ENCODE measurements at places on chromosomes 4 and X.

DNA sequence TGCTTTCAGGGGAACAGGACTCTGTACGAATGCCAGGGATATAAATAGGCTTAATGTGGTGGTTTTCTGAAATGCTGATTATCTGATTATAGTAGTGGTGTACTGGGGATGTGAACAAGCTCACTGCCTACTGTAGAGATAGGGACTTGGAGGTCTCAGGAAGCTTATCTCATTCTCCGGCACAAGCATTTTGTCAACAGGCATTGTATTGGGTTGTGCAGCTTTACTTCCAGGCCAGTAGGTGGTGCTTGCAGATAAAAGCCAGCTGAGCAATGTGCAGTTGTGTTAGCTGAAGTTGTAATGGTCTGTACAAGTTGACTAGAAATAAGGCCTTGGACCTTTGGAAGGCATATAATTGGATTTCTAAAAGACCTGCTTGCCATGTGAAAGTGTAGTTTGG lies 49.5 kb upstream of the TMLHE start:
- no peak overlapping the region for H3K4me3 ChIP-seq
- no peaks in the 10 kb centered on the region for H3K27me3 ChIP-seq
- no peak for DNase-seq
- no peaks in the 10 kb centered on the region for H3K4me1 ChIP-seq
- H3K36me3 ChIP-seq, result no peaks in the 10 kb centered on the region
- H3K27ac ChIP-seq, result no peak overlapping the region

DNA sequence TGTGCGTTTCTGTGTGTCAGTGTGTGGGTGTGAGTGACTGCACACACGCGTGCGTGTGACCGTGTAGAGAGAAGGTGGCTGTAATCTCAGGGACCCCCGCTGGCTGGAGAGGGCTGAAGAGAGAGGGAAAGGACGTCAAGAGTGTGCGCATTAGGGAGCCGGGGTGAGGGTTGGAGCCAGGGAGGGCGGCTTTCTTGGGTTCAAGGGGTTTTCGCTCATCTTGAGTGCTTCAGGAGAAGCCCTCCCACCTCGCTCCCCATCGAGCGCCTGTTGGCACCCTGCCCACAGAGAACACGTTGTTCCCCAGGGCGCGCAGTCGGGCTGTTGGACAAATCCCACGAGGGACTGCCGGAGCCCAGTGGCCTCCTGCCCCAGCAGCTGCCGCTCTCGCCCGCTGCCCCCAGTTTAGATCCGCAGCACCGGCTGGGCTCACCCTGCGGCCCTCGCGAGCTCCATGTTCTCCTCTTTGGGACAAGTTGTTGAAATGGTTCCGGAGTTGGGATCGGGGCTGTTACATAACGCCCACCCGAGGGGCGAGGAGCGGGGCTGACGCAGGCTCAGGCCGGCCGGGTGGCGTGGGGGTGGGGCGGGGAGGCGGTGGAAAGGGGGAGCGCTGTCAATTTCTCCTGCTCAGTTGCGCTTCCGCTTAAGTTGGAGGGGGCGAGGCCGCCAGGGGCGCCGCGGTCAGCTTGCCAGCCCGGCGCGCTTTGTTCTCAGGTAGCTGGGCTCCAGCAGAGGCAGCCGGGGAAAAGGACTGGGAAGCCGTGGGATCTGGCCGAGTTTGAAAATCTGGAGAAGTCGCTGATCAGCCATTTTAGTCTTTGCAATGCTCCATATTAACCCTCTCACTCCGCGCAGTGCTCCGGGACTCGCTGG lies 1.6 kb downstream of the GRIA2 start:
- peaks cover 4% of the 10 kb centered on the region for H3K4me1 ChIP-seq
- no peaks in the 10 kb centered on the region for H3K36me3 ChIP-seq
- peaks cover 14% of the 10 kb centered on the region for H3K27me3 ChIP-seq
- H3K4me3 ChIP-seq, result peak overlapping the region; percentile 96
- H3K27ac ChIP-seq, result peak overlapping the region; percentile 93

- H3K36me3 ChIP-seq, result peaks cover 11% of the 10 kb centered on the region
- H3K27me3 ChIP-seq, result peaks cover 20% of the 10 kb centered on the region
- peak overlapping the region; percentile 100 for H3K27ac ChIP-seq
- peaks cover 15% of the 10 kb centered on the region for H3K4me1 ChIP-seq
These were observed 435 bp downstream of the DCX start for GRCh38 chrX:111411557-111411956.

DNA sequence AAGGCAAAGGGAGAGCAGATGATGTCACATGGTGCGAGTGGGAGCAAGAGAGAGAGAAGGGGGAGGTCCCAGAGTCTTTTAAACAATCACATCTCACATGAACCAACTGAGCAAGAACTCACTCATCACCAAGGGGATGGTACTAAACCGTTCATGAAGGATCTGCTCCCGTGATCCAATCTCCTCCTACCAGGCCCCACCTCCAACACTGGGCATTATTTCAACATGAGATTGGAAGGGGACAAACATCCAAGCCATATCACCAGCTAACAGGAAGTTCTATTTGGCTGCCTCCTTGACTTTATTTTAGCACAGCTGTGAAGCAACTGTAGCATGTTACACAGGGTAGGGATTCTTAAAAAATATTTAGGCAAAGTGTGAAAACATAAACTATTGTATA lies 102.5 kb downstream of the DDIT4L start:
- no peak overlapping the region for H3K4me3 ChIP-seq
- H3K36me3 ChIP-seq, result no peaks in the 10 kb centered on the region
- H3K27me3 ChIP-seq, result no peaks in the 10 kb centered on the region

DNA sequence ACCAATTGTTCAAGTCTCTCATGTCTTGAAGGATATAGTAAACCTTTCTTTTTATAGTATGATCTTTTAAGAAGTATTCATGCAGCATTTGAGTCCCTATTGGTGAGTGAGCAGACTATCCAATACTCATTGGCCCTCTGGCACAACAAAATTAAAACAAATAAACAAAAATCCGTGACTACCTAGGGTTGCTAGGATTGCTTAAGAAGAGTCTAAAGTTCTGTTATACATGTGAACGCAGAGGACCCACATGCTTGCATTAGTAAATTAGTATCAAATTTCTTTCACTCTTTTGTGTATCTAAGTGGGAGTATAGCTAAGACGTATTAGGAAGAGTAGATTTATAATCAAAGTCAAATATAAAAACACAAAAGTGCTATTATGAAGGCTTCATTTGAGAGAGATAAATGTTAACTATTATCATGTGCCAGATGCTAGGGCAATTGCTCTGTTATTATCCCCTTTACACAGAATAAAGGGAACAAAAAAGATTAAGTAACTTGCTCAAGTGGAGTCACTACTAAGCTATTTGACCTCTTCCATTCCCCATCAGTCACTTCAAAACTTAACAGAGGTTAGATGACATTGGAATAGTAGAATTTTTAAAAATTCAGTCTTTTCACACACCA lies 29.2 kb upstream of the LARP1B start:
- H3K36me3 ChIP-seq, result no peaks in the 10 kb centered on the region
- no peak overlapping the region for H3K27ac ChIP-seq
- no peak for DNase-seq
- peaks cover 2% of the 10 kb centered on the region for H3K27me3 ChIP-seq

DNA sequence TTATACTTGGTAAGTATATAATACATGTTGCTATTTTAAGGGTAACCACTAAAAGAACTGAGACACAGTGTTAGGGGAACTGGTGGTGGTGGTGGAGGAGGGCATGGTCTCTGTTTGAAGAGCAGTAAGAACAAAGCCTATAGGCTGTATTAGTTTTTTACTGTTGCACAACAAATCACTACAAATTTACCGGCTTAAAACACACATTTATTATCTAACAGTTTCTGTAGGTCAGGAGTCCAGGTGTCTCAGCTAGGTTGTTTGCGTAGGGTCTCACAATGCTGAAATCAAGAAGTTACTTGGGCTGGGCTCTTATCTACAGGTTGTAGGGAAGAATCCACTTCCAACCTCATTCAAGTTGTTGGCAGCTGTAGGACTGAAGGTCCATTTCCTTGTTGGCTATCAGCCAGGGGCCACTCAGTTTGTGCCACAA lies 52.6 kb downstream of the CASK start:
- peaks cover 4% of the 10 kb centered on the region for H3K4me1 ChIP-seq
- H3K27me3 ChIP-seq, result peaks cover 2% of the 10 kb centered on the region
- H3K36me3 ChIP-seq, result no peaks in the 10 kb centered on the region
- no peak for DNase-seq

DNA sequence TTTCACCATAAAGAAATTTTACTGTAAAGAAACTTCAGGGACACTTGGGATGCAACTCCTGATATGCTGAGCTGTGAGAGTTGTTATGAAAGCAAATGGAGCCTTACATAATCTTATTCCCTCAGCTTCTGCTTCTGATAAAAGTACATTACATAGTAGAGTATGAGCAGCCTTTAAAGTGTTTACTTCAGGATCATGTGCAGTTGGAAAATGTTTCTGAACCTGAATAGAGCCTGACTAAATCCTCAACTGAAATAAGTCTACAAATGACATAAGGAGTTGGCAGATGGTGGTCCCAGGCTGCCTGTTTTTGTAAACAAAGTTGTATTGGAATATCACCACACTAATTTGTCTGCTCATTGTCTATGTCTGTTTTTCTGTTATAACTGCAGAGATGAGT lies 19.3 kb downstream of the RASSF6 start:
- H3K27ac ChIP-seq, result no peak overlapping the region
- H3K4me1 ChIP-seq, result peaks cover 7% of the 10 kb centered on the region
- H3K4me3 ChIP-seq, result no peak overlapping the region

- no peak overlapping the region for H3K27ac ChIP-seq
- H3K36me3 ChIP-seq, result no peaks in the 10 kb centered on the region
- H3K4me1 ChIP-seq, result peaks cover 6% of the 10 kb centered on the region
- DNase-seq, result no peak
These were observed 18.6 kb upstream of the CLNK start for GRCh38 chr4:10703156-10703555.

GRCh38 chr4:59091146-59092142 lies 1981.3 kb upstream of the IGFBP7 start:
- no peak overlapping the region for H3K4me3 ChIP-seq
- H3K4me1 ChIP-seq, result no peaks in the 10 kb centered on the region
- H3K27me3 ChIP-seq, result no peaks in the 10 kb centered on the region
- H3K36me3 ChIP-seq, result no peaks in the 10 kb centered on the region
- peak; percentile 15 for DNase-seq

DNA sequence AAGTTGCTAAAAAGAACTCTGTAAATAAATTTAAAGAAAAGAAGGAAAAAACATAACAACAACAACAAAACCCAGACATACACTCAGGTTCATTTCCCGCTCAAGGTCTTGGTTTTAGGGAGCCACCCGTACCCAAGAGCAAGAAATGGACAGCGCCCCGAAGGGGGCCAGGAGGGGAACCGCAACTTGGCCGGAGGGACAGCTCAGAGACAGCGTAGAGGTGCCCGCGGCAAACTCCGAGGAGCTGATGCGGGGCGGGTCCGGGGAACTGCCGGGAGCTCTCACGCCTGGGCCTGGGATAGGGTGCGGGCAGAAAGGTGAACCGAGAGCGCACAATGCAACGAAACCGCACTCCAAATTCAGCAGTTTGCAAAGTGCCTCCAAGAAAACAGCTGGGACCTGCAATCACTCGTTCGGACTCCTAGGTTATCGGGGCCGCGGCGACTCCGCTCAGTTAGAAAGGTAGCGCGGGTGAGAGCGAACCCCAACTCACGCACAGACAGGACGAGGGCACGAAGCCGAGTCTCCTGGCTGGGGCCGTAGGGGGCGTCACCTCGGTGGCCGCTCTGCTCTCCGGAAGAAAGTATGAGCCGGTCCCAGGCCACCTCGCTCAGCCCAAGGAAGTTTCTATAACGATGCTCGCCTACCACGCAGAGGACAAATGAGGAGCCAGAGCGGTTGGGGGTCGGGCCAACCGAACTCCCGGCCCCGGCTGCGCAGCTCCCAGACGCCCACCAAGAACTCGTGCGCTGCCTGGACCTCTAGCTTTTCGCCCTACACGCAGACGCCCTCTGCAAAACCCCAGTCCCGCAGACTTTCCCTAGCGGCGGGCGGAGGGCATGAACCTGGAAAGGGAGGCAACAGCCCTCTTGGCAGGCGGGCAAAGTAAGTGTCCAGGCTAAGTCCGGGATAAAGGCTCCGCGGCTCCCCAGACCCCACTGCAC lies 1.4 kb downstream of the NDNF start:
- H3K36me3 ChIP-seq, result no peaks in the 10 kb centered on the region
- peak; percentile 75 for DNase-seq
- H3K27ac ChIP-seq, result no peak overlapping the region

GRCh38 chrX:118212817-118213183 lies 96.2 kb upstream of the KLHL13 start:
- H3K27me3 ChIP-seq, result peaks cover 2% of the 10 kb centered on the region
- no peak for DNase-seq
- no peak overlapping the region for H3K27ac ChIP-seq
- H3K4me1 ChIP-seq, result peaks cover 3% of the 10 kb centered on the region
- H3K4me3 ChIP-seq, result no peak overlapping the region
- no peaks in the 10 kb centered on the region for H3K36me3 ChIP-seq

- H3K4me1 ChIP-seq, result no peaks in the 10 kb centered on the region
- no peak for DNase-seq
- H3K27me3 ChIP-seq, result no peaks in the 10 kb centered on the region
- H3K36me3 ChIP-seq, result no peaks in the 10 kb centered on the region
- no peak overlapping the region for H3K4me3 ChIP-seq
These were observed 8.1 kb downstream of the COQ2 start for GRCh38 chr4:83276299-83277040.

DNA sequence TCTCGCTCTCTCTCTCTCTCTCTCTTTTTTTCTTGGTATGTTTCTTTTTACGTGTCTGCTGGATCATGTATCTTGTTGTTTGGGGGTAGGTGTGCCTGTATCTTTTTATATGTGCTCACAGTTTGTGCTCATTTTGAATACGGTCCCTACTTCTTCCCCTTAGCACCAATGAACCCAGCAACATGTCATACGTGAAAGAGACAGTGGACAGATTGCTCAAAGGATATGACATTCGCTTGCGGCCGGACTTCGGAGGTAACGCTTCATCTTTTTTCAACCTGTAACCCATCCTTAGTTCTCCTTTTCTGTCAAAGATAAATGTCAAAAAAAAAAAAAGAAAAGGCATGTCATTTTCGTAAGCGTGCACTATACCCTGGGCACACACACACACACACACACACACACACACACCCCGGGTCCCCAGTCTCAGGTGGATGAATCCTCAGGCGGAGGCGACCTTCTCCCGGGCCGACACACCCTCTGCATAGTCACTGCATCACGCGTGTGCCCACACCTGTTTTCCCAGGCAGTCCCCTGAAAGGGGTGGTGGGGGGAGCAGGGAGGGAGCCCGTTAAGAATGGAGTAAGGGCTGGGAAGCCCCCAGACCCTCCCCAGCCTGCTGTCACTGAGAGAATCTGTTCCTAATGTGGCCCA lies 511 bp downstream of the GABRB1 start:
- H3K4me1 ChIP-seq, result peaks cover 14% of the 10 kb centered on the region
- peaks cover 5% of the 10 kb centered on the region for H3K27me3 ChIP-seq
- H3K27ac ChIP-seq, result peak overlapping the region; percentile 82
- H3K36me3 ChIP-seq, result no peaks in the 10 kb centered on the region

DNA sequence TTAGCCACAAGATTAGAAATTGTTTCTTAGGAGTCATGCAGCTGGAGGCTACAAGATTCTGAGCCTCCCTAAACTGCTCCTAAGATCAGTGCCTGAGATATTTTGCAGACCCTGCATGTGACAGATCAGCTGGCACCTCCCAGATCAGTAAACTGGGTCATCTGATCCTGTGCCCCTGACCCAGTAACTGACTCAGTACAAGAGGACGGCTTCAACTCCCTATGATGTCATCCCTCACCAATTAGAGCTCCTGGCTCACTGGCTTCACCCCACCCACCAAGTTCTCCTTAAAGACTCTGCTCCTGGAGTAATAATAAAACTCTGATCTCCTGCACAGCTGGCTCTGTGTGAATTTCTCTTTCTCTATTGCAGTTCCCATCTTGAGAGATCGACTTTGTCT lies 45.4 kb upstream of the PNPLA4 start:
- H3K4me3 ChIP-seq, result no peak overlapping the region
- no peak for DNase-seq
- no peaks in the 10 kb centered on the region for H3K4me1 ChIP-seq
- H3K27ac ChIP-seq, result no peak overlapping the region
- no peaks in the 10 kb centered on the region for H3K36me3 ChIP-seq
- no peaks in the 10 kb centered on the region for H3K27me3 ChIP-seq
